Gastrocnemius medialis (tissue), 4 donors: ENCODE measurements at places on chromosomes 12 and 14.

DNA sequence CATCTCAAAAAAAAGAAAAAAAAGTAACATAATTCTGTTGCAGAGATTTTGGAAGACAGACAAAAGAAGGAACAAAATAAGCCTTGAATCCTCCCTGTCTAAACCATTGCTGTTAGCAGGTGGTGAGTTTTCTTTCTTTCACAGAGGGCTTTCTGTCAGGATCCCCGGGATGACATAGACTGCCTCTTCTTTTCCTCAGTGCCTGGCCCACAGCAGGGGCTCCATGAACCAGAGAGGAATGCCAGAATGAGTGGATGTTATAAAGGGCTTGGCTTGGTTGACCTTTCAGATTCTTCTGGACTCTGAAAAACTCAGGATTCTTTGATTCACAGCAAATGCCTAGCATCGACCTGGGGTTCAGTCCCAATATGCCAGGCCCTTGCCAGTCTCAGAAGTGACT lies 45.8 kb upstream of the CORO1C start:
- DNase-seq = no peak

- no peak for DNase-seq
Measured at GRCh38 chr14:54659365-54659764, 92.4 kb downstream of the SAMD4A start.

- DNase-seq = no peak
Measured at GRCh38 chr12:18721452-18721851, 16.4 kb downstream of the PLCZ1 start.

- DNase-seq = no peak
Measured at GRCh38 chr12:119207063-119207560, 28.4 kb downstream of the HSPB8 start.

- DNase-seq = no peak
Measured at GRCh38 chr12:117555889-117556288, 194.5 kb upstream of the NOS1 start.

- DNase-seq = no peak
Measured at GRCh38 chr14:81471062-81471461, 62.6 kb downstream of the SEL1L start.

GRCh38 chr14:51441001-51441400 lies 201.0 kb downstream of the TMX1 start:
- no peak for DNase-seq

DNA sequence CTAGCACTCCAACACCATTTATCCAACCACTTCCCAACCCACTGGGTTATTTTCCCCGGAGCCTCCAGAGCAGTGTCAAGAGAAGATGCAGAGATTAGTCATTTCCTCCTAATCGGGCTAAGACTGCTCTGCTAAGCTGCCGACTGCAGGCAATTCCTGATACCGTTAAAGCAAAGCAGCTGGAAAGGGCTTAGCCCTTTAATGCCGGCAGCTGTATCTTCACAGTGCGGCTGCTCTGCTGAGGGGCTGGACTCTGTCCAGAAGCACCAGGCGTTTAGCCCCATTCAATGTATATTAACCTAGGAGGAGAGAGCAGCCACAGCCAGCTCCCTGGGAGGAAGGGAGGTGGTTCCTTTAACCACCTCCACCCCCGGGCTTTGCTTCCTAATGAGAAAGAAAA lies 11.1 kb downstream of the AQP6 start:
- no peak for DNase-seq
